ENCODE measurements at places on chromosomes 3 and 15.

- DNase-seq = peak; percentile 82
Measured at GRCh38 chr3:115623044-115623868, at the start of gene GAP43. Gene GAP43, plus strand, starts transcription at chr3:115623510. Its CDS starts 180 bp downstream, at chr3:115623690.

DNA sequence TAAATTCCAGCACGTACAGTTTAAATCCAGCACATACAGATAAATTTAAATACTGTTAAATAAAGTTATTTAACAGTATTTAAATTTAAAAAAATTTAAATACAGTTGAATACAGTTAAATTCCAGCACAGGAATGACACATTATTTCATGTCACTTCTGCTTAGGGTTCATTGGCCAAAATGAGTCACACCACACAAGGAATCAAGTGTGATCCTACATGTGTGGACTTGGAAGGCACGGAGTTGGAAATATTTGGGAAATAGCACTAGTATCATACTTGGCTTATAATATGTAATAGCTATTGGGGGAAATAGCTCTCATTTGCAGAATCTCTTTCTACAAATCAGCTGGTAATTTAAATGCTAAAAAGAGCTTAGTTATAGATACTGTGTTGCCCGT, 10.6 kb downstream of the RAB7A start:
- no peak for DNase-seq

DNA sequence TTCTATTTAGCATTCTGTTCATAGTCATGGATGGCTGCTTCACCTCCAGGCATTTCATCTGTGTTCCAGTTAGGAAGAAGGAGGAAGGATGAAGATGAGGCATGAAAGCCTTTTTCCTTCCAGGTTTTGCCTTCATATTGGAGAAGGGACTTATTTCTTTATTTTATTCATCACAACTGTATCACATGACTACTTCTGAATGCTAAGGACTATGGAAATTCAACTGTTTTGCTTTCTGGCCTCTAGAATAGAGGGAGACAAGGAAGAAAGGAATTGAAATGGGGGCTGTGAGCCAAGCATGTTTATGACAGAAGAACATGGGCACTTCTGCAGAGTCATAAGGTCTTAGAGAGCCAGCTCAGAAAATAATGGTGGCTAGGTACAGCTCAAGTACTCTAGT, 10.4 kb downstream of the TMEM266 start:
- DNase-seq = no peak

DNA sequence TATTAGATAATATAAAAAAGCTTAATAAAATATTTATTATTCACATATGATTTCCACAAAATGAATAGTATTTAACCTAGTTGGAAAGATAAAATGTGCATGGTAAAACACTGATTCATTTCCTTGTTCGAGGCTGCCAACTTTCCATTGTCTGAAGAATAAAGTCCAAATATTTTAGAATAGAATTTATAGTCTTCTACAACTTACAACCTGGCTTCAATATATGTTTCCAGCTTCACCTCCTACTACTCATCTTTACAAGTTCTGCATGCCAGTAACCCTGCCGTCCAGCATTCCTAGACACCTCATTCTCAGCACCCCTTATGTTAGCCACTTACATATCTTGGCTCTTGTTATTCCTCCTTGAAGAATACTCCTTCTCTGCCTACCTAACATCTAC, 244.5 kb downstream of the FGF12 start:
- DNase-seq = peak; percentile 30

DNA sequence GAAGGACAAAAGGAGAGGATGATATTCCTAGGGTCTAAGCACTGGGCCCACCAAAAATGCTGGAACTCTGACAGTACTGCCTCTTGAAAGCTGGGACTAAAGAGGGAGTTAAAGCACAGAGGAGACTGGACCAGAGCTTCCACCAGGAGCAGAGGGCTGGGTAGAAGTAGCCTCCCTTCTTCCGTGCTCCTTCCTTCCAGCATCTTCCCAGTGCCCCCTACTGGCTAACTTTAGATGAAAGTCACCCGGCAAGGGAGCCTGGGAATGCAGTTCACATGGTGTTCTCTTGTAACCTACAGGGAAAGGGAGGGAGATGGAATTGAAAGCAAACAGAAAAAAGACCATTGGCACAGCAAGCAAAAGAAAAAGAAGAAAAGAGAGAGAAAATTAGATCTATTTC, 106.1 kb upstream of the COL8A1 start:
- peak; percentile 80 for DNase-seq

GRCh38 chr3:37737134-37737533, 124.5 kb upstream of the CTDSPL start:
- no peak for DNase-seq

DNA sequence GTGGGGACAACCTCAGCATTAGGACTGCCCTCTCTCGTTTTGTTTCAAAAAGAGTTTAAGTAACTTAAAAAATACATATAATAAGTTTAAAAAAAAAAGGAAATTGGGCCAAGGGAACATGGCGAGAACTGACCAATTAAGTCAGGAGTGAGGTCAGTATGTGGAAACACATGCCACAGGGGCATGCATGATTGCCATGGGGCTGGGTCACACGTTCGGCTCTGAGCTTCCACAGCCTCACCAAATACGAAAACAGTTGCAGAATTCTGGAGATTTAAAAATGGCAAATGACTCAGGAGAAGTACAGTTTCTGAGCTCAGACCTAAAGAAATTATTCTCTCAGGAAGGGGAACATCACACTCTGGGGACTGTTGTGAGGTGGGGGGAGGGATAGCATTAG, 24.1 kb downstream of the PDE8A start:
- DNase-seq = no peak

DNA sequence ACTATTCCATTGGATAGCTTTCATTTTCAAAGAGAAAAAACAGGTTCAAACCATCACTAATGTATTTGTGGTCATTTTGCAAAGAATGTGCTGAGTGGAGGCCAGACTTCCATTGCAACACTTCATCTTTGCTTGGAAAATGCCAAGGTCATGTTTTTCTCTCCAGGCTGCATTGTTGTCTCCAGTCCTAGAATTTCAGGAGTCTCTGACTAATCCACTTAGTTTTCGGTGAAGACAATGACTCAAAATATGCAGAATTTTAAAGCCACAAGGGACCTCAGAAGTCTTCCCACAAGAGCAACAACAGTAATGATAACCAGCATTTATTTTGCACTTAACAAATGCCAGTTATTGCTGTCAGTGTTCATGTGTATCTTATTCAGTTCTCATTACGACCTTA, 277.0 kb downstream of the RYR3 start:
- DNase-seq = peak; percentile 77

DNA sequence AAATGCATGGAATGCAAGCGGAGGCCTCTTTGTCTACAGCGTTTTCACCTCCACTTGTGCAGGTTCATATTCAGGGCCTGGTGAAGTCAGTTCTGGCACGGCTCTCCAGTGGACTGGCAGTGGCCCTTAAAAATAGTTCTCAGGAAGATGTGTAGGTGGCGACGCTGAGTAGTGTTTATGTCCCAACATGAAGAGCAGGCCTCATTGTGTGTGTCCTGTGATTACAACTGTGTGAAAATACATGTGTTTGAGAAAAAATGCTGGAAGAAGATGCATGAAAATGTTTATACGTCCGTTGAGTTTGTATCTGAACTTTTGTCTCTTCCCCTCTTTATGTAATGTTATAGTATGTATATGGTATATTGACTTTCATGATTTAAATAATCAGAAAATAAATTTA, 7.2 kb downstream of the LIPC start:
- DNase-seq = peak; percentile 31

- no peak for DNase-seq
Measured at GRCh38 chr3:184724699-184725098, 12.8 kb upstream of the MAGEF1 start.

- peak; percentile 65 for DNase-seq
Measured at GRCh38 chr3:123258811-123259420, 57.2 kb downstream of the SEC22A start.

Measured in astrocyte of the spinal cord (primary cell).